ENCODE measurements at places on chromosomes 7 and 10.
A peak's percentile ranks its signal among the peaks of the same experiment; 100 is the strongest.

- DNase-seq: no peak
These were observed 152.4 kb upstream of the SLC26A5 start for GRCh38 chr7:103598326-103598905.

DNA sequence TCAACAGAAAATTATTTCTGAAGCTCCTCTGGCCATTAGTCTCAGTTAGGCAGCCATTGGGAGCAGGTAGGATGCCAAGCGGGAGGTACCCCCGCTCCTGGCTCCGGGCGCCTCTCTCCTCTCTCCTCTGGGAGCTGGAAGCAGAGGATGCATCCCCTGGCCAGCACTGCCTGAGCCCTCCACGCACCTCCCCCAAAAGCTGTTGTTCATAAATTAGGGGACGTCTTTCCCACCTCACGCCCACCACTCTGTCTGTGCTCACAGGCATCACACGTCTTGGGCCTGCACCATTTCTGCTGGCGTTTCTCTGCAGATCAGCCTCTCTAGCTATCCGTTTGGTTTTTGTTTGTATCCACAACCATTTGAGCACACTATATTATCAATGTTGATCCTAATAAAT is 609.0 kb upstream of the FOXK1 start:
- DNase-seq: no peak

GRCh38 chr7:36633377-36633776 is 90.9 kb downstream of the AOAH start:
- no peak for DNase-seq

DNA sequence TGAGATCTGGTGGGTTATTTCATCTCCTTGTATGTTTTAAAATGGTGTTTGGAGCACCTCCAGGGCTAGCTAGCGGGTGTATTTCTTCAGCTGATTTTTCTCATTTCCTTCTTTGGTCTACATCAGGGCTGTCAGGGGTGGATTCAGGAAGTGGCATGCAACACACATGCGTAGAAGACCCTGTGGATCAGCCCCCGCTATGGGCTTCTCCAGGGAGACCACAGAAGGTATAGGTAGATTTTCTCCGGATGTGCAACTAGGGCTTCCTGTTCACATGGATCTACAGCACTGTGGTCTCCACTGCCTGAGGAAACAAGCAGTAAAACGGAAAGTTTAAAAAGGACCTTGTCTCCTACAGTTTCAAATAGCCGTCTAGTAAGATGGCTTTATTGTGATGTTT is 10.4 kb downstream of the NUB1 start:
- peak; percentile 68 for DNase-seq

DNA sequence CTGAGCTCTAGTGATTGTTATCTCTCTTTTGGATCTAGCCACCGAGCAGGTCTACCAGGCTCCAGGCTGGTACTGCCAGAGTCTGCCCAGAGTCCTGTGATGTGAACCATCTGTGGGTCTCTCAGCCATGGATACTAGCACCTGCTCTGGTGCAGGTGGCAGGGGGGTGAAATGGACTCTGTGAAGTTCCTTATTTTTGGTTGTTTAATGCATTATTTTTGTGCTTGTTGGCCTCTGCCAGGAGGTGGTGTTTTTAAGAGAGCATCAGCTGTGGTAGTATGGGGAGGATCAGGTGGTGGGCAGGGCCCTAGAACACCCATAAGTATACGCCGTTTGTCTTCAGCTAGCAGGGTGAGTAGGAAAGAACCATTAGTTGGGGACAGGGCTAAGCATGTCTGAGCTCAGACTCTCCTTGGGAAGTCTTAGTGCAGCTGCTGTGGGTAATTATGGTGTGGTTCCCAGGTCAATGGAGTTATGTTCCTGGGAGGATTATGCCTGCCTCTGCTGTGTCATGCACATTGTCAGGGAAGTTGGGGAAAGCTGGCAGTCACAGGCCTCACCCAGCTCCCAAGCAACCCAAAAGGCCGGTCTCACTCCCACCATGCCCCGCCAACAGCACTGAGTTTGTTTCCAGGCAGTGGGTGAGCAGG is 81.8 kb downstream of the NPSR1 start:
- no peak for DNase-seq

DNA sequence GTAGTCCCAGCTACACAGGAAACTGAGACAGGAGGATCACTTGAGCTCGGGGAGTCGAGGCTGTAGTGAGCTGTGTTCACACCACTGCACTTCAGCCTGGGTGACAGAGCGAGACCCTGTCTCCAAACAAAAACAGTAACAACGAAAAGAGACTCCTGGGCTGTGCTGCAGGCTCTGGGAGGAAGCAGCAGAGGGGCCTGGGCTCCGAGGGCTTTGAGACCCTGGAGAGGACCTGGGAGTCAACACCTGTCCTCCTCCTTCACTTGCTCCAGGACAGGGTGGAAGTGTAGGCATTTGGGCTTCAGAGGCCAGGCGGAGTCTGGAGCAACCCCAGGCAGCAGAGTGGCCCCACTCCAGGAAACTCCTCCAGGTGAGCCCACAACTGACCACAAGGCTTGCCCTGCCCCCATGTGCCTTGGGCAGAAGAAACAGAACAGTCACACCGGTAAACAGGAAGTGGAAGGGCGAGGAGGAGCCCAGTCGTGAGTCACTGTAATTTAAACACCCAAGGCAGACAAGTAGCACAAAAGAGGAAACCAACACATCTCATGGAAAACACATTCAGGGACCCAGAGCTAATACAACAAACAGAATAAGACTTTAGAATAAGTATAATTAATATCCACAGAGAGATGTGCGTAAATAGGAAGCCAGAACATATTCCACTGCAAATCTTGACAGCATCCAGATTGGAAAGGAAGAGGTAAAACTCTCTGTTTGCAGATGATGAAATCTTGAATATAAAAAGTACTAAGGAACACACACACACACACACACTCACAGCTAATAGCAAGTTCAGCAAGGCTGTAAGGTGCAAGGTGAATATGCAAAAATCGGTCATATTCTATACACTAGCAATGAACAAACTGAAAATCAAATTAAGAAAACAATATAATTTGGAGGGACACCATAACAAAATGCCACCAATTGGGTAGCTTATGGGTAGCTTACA is 20.5 kb upstream of the RASGEF1A start:
- DNase-seq: no peak

DNA sequence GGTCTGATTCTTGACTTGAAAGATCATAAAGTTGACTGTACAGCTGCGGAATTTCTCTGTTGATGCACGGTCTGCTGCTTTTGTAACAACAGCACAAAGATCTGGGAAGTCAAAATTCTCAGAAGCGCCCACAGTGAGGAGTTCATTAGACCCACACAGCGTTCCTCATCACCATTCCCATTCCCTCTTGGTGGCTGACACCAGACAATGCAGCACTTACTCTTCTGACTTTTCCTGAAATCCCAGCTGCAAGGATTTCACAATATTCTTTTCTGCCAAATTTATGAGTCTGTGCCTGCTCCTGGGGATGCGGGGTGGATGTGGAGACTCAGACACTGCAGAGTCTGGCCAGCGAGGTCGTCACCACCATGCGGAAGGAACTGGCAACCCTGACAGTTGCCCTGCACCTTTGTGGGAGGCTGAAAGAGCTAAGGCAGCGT is 233.9 kb downstream of the FANK1 start:
- no peak for DNase-seq

GRCh38 chr7:84002348-84002747 is 192.2 kb downstream of the SEMA3A start:
- no peak for DNase-seq

DNA sequence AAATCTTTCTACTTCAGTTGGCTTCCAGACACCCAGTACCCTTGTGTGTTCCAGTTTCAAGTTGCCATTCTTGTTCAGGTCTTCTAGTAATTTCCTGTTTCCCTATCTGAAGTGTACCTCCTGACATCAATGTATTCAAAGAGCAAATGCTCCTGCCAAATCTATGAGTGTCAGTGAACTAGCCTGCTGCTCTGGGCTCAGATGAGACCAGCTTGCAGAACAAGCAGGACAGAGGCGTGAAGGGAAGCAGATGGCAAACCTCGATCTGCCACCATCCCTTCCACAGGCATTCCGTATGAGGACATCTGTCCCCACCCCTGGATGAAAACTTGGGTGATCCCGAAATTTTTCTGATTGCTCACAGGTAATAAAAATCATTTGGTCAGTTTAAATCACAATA is 4.4 kb upstream of the MPP7 start:
- no peak for DNase-seq

DNA sequence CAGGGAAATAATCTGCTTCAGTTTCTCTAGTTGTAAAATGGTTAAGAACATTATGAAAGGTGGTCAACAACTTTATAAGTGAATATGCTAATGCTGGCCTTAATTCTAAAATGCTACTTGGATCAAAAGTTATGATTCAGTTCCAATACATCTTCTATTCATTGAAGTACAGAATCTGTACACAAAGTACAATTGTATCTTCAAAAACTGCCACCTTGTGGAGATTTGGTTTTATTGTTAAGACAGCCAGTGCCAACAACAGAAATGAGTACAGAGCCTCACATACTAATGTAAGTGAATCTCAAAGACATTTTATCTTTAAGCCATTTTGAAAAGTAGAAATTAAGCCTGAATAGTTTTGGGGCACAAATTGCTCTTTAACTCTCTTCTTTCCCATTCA is 194.0 kb downstream of the CFTR start:
- DNase-seq: no peak

GRCh38 chr7:150769768-150770167 is 30.4 kb downstream of the TMEM176B start:
- no peak for DNase-seq

- DNase-seq: no peak
These were observed 146.4 kb upstream of the NOBOX start for GRCh38 chr7:144549861-144550260.

- no peak for DNase-seq
These were observed 156.3 kb upstream of the PRSS58 start for GRCh38 chr7:142414135-142414534.

GRCh38 chr10:48634198-48634983 is 29.5 kb upstream of the ARHGAP22 start:
- peak; percentile 97 for DNase-seq

- no peak for DNase-seq
These were observed 626 bp downstream of the ZNF804B start for GRCh38 chr7:88760136-88760515.

GRCh38 chr7:133233142-133233541 is 19.7 kb upstream of the EXOC4 start:
- DNase-seq: no peak

DNA sequence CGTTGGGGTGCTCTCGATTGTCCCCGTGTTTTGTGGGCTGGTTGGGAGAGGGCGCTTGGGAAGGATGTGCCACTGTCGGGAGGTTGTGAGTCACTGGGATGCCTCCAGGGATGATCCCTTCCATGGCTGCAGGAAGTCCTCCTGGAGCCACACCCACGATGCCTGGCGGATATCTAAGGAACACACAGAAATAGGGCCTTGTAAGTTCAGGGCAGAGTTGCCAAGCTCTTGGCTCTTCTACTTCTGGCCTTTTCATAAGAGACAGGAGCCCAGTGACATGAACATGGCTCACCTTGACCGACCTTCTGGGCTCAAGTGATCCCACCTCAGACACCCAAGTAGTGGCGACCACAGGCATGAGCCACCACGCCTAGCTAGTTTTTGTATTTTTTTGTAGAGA is 47.6 kb downstream of the ZRANB1 start:
- no peak for DNase-seq

DNA sequence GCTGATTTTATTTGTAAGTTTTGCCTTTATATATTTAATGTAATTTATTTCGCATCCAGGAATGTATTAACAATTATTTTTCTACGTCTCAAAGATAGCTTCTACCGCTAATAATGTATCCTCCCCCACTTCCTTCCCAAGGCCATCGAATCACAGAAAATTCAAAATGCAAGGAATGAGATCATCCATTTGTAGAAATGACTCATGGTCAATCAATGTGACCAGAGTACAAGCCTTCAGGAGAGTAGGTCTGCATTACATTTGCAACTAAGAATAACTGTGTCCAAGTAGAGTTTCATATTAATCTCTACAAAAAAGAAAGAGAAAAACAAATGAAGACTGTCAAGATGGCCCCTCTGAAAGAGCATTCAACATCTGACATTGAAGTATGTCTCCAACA is 205.9 kb upstream of the PHF14 start:
- no peak for DNase-seq

DNA sequence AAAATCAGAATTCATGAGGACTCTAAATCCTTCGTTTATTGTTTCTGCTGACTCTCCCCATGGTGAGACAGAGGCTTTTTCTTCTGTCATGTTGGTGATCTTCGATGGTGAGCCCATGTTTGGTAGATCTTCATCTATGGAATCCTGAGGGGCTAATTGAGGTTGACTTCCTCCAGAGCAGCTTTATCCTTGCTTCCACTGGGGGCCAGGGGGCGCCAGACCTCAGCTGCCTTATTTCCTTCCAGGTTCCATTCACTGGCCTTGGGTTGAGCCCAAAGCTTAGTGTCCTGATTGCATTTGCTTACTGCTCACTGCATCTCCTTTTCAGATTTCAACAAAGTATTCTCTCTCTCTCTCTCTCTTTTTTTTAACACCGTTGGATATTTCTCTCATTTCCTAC is 80.7 kb downstream of the GCC1 start:
- DNase-seq: no peak

- no peak for DNase-seq
These were observed 54.2 kb downstream of the SNX10 start for GRCh38 chr7:26345837-26346236.

DNA sequence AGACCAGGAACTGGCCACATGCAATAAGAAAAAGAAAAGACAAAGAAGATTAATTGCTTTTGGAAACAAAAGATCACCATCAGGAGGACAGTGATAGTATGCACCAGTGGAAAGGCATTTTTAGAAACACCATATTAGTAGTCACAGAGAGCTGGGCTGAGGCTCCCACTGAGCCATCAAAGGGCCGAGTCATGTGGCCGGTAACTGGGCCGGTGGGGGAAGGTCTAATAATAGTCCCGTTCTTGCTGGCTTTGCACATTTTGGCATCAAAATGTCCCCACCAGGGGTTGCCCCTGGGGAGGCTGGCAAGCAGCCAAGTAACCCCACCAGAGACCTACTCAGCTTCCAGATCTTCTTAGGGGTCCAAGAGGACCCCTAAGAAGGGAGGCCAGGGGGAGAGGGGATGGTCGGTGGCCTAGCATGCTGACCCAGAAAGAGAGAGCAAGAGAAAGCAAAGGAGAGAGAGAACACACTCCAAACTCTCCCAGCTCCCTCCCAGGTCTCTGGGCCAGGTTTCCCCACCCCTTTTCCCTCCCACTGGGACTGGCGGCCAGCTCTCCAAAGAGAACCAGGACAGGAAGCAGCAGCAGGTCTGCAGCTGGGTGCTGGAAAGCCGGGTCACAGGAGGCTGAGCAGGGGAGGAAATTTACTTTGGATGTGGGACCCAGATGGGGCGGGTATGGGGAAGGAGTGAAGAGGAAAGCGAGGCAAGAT is 70.2 kb upstream of the FGFR2 start:
- DNase-seq: no peak

Data from GF-D8 (cell line).